ENCODE measurements at places on chromosomes 5 and 9.
A peak's percentile ranks its signal among the peaks of the same experiment; 100 is the strongest.

DNA sequence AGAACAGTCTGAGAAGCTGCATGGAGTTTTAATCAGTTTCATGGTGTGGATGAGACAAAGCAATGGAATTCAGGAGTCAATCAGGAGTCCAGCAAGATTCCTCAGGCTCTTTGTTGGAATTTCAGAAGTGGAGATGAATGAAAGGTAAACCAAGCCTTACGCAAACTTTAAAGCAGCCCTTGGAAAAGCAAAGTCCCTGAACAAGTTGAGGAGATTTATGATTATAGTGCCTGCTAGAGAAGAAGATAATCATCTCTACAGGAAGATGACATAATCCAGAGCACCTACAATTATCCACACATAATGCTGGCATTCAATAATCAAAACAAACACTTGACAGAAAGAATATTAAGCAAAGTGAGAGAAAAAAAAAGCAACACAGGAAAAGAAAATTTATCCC lies 1380.1 kb upstream of the NUDT12 start:
- no peak for DNase-seq

- DNase-seq = no peak
Measured at GRCh38 chr5:154618696-154619095, 136.5 kb upstream of the LARP1 start.

- no peak for DNase-seq
Measured at GRCh38 chr5:5983261-5983980, 394.9 kb downstream of the MED10 start.

DNA sequence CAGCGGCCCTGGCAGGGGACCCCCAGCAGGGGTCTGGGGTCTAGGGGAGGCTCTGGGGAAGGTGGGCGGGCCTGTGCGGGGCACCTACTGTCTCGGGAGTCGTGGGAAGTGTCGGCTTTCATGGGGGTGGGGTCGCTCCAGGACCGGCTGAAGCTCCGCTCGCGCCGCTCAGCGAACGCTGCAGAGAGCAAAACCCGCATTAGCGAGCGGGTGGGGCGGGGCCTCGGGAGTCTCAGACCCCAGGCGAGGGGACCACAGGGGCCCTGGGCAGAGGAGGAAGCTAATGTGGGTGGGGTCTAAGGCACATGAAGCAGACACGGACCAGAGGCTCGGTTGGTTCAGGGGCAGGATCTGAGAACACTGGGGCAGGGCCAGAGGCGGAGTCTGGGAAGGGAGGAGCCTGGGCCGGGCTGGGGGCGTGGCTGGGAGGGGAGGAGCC lies 5.5 kb downstream of the NSMF start:
- DNase-seq = peak; percentile 43

- DNase-seq = no peak
Measured at GRCh38 chr5:8094304-8094703, 225.4 kb downstream of the MTRR start.

DNA sequence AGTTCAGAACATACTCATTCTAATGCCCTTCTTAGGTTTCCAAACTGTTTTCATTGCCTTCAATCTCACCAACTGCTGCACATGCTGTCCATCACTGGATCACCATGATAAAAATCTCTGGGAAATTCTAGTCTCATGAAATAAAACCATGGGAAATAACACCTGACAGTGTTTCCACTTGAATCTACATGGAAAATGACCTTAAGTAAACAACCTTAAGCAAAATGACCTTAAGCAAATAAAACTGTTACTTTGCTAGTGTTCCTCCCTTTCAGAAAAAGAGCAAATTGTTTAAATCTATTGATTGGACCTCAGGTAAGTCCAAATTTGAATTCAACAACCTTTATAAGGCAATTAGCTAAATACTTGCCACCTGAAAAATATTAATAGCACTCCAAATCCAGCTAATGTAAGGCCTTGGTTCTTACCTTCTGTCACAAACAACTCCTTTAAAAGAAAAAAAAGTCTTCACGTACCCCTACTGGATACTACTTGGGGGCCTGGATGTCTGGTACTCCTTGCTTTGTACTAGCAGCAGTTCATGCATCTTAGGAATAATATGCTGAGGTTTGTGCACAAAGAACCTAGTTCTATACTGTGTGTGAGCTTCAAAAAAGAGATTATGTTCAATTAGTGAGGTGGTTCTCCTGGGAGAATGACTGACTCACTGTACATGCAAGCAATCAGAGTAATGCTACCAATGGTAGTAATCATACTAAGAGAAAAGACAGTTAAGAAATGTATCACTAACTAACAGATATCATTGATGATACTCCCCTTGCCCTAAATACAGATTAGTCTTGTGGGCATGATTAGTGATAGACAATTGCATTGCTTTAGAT lies 630.4 kb downstream of the PSAT1 start:
- DNase-seq = no peak

- no peak for DNase-seq
Measured at GRCh38 chr9:117156144-117156688, 258.6 kb downstream of the ASTN2 start.

- no peak for DNase-seq
Measured at GRCh38 chr9:18009902-18010301, 431.0 kb downstream of the SH3GL2 start.

DNA sequence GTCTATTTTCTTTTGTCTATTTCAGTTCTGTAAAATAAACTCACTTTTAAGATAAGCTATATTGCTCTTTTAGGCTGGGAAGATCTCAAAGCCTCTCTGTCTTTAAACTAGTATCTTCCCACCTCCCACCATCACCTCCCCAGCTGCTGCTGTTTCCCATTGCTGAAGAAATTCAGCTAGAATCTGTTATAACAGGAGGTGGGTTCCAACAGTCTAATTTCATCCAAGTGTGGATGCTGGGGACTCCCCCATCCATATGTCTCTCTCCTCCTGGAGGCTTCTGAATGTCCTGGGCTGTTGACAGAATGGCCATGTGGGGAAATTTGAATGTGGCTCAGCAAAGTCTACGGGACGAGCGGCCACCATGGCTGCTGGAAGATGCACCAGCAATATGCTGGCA lies 301.0 kb downstream of the RASEF start:
- no peak for DNase-seq

DNA sequence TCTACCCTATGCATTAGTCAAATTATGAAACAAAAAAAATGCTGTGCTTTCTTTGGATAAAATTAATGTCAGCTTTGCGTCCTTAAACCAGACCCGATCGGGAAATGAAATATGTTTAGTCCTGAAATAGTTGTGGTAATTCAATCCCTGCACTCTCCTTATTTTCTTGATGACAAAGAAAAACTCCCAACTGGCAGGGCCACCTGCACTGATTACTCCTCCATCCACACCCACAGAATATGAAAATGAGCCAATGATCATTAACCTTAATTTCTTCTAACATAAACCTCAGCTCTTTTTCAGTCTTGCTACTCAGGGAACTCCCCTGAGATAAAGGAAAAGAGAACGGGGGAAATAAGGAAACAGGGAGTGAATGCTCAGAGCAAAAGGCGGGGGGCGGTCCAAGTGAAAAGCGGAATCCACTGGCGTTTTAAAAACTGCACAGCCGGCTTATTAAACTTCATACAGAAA lies 245.3 kb downstream of the BNC2 start:
- no peak for DNase-seq

GRCh38 chr5:68449380-68449779 lies 233.8 kb downstream of the PIK3R1 start:
- DNase-seq = no peak

GRCh38 chr5:170480260-170480659 lies 23.6 kb upstream of the KCNIP1 start:
- DNase-seq = no peak

GRCh38 chr9:90504486-90504885 lies 138.1 kb downstream of the DIRAS2 start:
- DNase-seq = no peak
